Heart right ventricle (tissue), 16 donors: ENCODE measurements at places on chromosomes 3 and 15. TPM values are rescaled to one million over a fixed set of nuclear protein-coding genes. Genes with fewer than 3 reads are reported as not detected.

- no peak for DNase-seq
Measured at GRCh38 chr3:187136936-187137335, 2.4 kb downstream of the RPL39L start.

DNA sequence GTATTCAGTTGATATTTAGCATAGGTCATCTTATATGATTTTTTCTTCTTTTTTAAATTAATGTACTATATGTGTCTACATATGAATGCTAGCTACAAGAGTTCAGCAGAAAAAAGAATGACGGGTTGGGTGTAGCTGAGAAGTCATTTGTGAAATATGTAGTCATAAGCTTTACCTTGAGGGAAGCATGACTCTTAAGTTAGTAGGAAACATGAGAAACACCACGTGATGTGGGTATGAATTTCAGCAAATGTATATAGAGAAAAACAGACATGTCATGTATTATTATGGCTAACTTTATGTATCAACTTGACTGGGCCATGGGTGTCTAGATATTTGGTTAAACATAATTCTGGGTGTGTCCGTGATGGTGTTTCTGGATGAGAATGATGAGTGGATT, 125.0 kb downstream of the RAP2B start:
- no peak for DNase-seq

The BCHE gene
- total RNA-seq, result 1.2 TPM

GRCh38 chr15:89395996-89396395, 61.4 kb upstream of the POLG start:
- DNase-seq, result no peak

The LSMEM2 gene
- total RNA-seq, result 36.6 TPM

- DNase-seq, result no peak
Measured at GRCh38 chr3:6717026-6717943, 143.6 kb upstream of the GRM7 start.

GRCh38 chr3:129587566-129588210, 18.8 kb downstream of the PLXND1 start:
- DNase-seq, result no peak

The SRGAP3 gene
- total RNA-seq, result 16.1 TPM

GRCh38 chr15:69949485-69949884, 148.2 kb downstream of the TLE3 start:
- DNase-seq, result no peak

The DZIP1L gene
- total RNA-seq, result 3.5 TPM

- no peak for DNase-seq
Measured at GRCh38 chr15:76795217-76795616, 109.9 kb downstream of the SCAPER start.

The ZNF620 gene
- total RNA-seq, result 3.3 TPM

DNA sequence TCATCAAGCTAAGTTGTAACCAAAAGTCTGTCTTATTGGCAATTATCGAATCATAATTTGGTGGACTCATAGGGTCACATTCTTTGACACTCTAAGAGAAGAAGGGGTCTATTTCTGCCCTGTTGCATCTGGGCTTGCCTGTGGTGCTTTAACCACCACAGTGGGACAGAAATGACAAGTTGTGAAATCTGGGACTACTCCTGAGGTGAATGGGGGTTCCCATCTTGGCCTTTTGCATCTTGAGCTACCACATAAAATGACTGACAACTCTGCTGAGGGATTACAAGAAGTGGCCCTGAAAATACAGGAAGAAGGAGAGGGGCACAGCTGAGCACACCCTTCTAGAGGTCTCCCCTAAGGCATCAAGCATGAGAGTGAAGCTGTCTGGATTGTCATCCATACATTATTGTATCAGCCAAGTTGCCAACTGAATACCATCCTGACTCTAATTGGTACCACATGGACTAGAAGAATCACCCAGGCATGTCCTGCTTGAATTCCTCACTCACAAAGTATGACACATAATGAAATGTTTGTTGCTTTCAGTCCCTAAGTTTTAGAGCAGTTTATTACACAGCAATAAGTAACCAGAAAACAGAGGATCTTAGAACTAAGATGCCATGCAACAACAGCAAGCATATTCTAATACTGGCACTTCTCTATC, 306.5 kb downstream of the ROBO1 start:
- no peak for DNase-seq

- no peak for DNase-seq
Measured at GRCh38 chr3:154243353-154243752, 80.9 kb downstream of the DHX36 start.

DNA sequence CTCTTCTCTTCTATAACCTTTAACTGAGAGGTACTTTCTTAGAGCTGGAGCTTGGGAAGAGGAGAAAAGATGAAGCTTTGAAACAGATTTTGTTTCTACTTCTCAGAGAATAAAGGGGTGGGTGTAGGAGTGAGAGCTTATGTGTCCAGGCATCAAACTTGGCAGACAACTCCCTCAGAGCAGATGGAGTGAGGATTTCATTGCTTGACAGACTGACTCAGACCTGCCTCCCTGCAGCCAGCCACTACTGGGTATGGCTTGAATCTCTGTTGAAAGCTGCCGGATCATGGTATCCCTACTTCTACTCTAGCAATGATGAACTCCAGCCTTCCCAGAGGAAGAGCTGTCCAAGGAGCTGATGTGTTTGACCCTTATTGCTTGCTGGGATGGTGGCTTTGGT, 36.7 kb downstream of the SYN2 start:
- DNase-seq, result no peak

DNA sequence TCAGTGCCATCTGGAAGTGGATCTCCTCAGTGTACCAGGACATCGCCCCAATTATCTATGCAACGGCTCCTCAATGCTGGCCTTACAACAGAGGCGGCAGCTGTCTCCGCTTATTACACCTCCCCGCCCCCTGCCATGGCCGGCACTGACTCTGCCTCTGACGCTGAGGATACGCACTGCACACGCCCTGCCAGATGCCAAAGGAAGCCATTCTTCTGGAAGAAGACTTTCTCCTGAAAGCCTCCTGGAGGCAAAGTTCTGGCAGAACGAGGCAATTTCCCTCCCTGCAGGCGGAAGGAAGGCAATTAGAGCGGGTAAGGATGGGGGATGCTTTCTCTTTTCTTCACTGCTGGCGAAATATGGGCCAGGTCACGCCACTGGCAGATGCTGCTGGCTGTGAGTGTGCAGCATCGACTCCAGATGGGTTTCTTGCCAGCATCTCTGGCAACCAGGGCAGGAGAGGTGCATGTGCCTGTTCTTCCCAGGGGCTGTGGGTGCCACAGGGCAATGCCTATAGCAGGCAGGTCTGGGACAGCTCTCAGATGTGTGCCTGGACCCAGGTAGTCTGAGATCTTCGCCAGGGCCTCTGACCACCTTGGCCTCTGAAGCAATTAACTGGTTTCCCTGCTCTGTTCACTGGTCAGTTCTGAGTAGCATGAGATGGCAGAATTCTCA, 62.2 kb upstream of the MRPS22 start:
- no peak for DNase-seq

DNA sequence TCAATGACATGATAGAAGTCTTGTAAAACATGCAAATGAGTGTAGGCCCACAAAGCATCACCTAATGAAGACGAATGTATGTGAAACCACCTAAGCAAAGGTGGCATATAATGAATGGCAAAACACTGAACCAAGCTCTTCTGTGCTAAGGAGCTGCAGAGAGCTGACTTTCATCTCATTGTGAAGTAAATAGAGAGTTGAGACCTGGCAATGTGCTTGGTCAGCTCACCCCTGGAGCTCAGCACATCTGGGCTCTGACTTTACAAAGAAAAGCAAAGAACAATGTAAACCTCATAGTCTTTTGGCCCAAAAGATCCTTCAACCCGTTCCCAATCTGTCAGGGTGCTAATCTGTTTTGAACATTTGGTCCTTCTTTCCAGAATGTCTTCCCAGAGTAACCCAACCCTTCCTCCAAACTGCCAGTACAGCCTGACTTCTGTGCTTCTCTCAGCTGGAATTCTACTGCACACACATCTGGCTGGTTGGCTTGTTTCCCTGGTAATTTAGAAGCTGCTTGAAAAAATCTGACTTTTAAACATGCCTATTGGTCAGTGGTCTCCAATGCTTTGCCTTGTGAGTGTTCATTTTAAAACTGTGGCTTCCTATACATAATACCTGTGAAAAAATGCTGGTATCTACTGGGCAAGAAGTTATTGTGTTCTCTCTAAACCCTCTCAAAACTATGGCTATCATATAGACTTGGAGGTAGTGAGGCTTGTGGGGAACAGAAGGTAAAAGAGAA, 101.7 kb downstream of the CD200R1L start:
- no peak for DNase-seq

DNA sequence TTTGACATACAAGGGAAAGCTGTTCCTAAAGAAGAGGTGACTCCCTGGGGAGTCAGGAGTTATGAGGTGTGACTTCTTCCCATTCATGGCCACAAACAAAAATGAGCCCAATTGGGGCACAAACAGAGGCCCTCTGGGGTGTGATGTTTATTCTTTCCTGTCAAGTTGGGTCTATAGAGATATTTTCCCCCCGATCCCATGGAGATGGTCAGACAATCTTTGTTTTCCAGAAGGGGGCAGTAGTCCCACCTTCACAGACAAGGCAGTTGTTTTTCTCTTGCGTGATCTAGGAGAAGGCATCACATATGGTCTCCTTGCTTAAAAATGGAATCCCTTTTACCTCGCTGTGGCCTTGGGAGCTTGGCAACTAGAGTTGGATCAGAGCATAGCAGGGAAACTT, 110.3 kb downstream of the MFSD1 start:
- no peak for DNase-seq

- DNase-seq, result peak; percentile 15
Measured at GRCh38 chr3:143847787-143848631, at the start of gene SLC9A9. Gene SLC9A9 (minus strand): TSS chr3:143848468. CDS start chr3:143848322, 146 bp downstream.

The ANKRD34C gene
- total RNA-seq, result 1.3 TPM

GRCh38 chr3:154956815-154957214, 123.3 kb upstream of the MME start:
- DNase-seq, result no peak

- DNase-seq, result no peak
Measured at GRCh38 chr3:48687220-48687678, 1.5 kb upstream of the NCKIPSD start.

DNA sequence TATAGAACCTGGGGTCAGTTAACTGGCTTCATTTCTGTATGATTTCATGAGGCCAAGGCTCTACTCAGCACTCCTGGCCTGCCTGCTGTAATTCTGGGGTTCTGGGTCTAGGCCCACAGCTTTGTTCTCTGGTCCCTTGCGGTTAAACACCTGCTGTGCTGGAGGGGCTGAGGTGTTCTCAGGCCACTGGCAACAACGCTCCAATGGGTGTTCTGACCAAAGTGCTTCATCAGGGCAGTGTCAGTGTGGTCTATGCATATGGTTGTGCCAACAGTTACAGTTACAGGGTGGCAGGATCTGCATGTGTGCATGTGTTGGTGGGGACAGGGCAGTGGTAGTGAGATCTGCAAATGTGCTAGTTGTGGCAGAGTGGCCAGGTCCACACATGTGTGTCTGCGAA, 64.1 kb upstream of the GMNC start:
- DNase-seq, result no peak

The DNAH12 gene
- 0.09 TPM for total RNA-seq

The PLA2G4D gene
- total RNA-seq, result not detected

DNA sequence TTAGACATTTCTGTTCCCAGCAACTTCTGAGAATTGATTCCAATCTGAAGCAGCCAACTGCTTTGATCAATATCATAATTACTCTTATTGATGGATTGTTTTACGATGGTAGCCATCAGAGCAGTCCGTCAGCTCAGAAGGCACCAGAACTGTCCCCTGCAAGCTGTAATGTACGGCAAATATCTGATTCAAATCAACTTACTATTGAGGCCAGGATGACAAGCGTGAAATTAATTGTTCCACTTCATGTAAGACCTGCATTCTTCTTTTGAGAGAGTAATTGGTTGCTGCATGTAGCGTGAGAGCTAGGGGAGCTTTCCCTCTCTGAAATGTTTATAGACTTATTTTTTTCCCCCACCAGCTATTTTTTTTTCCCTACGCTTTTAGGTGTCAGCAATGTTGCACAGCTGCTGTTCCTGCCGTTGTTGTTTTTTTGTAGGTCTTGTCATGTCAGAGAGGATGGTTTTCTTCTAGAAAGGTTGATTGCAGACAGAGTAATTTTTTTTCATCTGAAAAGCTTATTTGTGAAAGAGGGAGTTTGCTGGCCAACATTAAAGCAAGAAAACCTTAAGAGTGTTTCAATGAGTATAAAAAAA, 134.9 kb downstream of the CACNA2D3 start:
- DNase-seq, result no peak

The PGBD4 gene
- 2.0 TPM for total RNA-seq

GRCh38 chr3:124574012-124574411, 156.2 kb upstream of the UMPS start:
- no peak for DNase-seq

The PIGZ gene
- 7.7 TPM for total RNA-seq

The SEMA5B gene
- total RNA-seq, result 1.3 TPM

GRCh38 chr3:30655187-30655812, 48.9 kb downstream of the TGFBR2 start:
- DNase-seq, result no peak

- DNase-seq, result no peak
Measured at GRCh38 chr3:190194506-190194905, 73.8 kb upstream of the P3H2 start.

GRCh38 chr3:44309500-44309899, 29.1 kb upstream of the TCAIM start:
- DNase-seq, result no peak

DNA sequence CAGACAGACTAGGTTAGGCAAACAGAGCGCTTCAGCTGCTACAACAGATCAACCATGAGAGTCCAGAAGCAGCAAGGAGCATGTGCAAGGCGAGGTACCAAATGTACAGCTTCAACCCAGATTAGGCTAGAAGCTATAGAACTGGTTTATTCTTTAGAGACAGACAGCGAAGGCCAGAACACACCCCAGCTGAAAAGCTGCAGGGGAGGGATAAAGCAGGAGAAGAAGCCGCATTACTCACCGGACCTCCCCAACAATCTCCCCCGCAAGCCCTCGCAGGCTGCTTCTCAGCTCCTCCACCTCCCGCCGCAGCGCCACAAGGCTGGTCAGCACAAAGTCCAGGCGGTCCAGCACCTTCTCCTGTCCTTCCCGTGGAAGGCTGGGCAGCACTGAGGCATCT, 3.3 kb downstream of the RMDN3 start:
- no peak for DNase-seq

DNA sequence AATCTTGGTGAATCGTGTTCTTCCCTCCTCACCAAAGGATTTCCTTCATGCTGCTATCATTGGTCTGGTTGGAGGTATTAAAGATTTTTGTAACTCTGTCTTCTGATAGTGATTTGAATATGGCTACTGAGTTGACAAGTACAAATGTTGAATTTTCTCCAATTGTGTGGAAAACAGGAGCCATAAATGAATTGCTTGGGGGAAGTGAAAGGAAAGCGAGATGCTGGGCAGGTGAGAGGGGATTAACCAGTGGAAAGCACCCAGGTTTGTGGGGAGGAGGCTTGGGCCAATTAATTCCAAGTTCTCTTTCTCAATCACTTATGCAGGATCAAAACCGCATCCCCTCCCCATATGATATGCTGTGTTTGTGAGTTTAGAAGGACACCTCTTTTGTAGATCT, 372.5 kb downstream of the IL20RB start:
- DNase-seq, result no peak

DNA sequence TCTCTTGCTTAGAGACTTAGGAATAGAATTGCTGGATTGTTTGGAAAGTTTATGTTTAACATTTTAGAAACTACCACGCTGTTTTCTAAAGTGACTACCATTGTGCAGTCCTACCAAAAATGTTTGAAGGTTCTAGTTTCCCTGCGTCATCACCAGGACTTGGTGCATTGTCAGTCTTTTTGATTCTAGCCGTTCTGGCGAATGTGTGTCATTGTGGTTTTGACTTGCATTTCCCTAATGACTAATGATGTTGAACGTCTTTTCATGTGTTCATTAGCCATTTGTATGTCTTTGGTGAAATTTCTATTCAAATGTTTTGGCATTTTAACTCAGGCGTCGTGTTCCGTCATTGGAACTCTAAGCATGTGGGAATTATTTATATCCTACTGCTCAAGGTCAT, 58.0 kb downstream of the CHD2 start:
- no peak for DNase-seq

The SLC9C1 gene
- 0.85 TPM for total RNA-seq
